ENCODE measurements at places on chromosomes 5 and 9.

- DNase-seq: no peak
These were observed 2.7 kb downstream of the DAB2 start for GRCh38 chr5:39422036-39422606.

GRCh38 chr9:19781240-19781639 is 7.6 kb downstream of the SLC24A2 start:
- no peak for DNase-seq

DNA sequence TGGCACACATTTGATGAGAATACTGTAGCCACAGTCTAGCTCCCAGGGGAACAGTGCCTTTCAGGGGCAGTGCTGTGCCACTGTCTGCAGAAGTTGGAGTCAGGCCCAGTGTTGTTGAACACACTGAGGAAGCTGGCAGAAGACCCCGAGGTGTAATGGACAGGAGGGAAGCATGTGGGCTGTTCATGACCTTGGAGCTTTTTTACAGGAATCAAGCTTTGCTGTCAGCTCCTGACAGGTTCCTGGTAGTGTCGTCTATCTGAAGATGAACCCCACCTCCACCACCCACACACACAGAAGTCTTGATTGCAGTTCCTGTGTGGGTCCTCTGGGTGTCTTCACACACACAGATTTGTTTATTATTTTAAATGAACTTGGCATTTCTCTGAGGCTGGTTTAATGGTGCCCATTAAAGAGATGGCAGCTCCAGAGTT is 40.3 kb upstream of the TNFAIP8 start:
- no peak for DNase-seq

GRCh38 chr9:88922091-88922490 is 69.2 kb upstream of the S1PR3 start:
- no peak for DNase-seq

DNA sequence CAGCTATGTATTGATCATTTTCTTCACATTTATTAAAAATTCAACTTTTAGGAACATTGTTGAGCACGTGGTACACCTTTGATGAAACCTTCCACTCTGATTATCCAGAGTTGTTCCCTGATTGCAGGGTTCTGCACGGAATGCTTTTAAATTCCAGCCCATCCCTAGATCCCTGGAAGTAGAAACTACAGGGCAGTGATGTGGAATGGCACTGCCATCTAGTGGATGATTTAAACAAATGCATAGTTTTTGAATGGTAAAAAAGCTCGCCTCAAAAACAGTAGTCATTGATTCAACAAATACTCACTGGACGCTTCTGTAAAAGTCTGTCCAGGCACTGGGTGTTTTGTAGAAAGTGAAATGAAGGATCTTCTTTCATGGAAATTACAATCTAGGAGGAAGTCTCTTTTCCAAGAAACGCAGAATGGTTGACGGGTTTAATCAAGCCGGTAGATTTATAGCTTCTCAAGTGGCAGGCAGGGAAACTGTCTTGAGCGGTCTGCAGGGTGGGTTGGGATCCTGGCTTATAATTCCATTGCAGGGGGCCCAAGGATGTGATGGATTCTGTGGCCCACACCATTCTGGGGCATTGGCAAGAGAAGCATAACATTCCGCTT is 118.4 kb downstream of the ARHGAP26 start:
- DNase-seq: no peak

DNA sequence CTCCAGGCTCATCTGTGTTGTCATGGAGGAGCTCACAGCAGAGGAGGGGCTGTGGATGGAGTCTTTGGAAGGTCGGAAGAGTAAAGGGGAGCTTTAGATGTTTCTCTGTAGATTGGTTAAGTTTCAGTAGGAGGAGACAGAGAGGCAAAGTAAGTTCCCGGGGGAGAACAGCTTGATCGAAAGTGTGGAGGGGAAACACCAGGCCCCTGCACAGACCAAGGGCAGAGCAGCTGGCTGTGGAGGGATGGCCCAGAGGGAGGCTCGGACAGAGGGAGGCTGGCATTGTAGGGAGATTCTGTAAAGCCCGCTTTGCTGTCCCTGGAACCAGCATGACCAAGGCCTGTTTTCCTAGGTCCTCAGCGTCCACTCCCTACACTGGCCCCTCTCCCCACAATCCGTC is 5.3 kb upstream of the OR2V2 start:
- DNase-seq: no peak

DNA sequence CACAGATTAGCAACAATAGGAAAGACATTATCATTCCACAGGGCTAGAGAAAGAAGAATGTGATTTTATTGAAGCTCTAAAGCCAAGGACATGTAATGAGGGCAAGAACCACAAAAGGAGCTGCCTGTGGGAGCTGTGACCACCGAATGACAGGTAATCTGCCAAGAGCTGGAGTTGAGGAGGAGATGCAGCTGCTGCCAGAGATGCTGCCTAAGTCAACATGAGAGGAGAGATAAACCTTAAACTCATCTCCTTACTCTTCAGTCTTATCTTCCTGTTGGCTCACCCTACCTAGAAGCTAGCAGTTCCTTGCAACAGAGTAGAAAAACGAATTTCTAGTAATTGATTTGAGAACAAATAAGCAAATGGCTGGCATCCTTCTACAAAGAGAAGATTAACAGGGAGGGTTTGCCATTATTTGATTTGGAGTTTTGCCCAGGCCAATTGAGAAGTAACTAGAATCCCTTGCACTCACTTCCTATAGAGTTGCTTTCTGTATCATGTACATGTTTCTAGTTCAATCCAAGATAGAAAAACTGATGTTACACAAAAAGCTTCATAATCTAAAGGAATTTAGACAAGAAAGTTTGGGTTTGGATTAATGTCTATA is 539.2 kb downstream of the TLE1 start:
- DNase-seq: no peak

GRCh38 chr5:160957312-160957861 is 105.4 kb upstream of the ATP10B start:
- no peak for DNase-seq

GRCh38 chr5:126253406-126253805 is 169.8 kb upstream of the GRAMD2B start:
- DNase-seq: no peak

- DNase-seq: no peak
These were observed 39.6 kb upstream of the SAP30L start for GRCh38 chr5:154406231-154406630.

GRCh38 chr5:67644221-67644920 is 447.8 kb upstream of the CD180 start:
- no peak for DNase-seq

DNA sequence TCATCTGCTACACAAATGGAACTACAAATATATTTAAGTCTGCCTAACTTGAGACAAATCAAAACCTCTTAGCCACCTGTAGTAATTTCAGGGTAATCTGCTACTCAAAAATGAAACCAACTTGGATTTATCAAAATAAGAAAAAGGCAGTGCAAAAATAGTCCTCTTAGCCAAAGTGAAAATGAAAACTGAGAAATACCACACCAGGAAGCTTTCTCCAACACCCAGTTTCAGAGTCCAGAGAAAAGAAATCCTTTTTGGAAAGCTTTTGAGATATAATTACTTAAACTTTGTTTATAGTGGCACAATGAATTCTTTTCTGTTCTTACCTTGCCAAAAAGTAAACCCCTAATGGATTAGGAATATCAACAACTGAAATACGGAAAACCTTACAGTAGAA is 990.4 kb downstream of the EFNA5 start:
- no peak for DNase-seq

- DNase-seq: no peak
These were observed 744 bp downstream of the TARS1 start for GRCh38 chr5:33441241-33442177.

- DNase-seq: no peak
These were observed 28.9 kb downstream of the HABP4 start for GRCh38 chr9:96478829-96479371.

DNA sequence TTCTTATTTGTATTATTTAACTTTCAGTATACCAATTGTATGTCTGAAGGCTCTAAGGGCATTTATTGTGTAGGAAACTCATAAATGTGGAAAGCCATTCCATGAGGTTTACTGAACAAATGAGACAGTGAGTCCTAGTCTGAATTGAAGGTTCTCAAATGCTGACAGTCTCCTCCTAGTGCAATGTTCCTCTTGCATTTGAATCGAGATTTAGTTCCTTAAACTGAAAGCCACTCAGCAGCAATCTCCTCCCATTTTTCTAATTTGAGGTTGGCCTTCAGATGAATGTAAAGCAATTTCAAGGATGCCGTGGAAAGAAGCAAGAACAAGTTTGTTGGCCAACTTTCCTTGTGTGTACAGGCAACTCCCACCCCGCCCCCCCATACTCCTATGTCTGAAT is 493.2 kb upstream of the KLF4 start:
- no peak for DNase-seq

DNA sequence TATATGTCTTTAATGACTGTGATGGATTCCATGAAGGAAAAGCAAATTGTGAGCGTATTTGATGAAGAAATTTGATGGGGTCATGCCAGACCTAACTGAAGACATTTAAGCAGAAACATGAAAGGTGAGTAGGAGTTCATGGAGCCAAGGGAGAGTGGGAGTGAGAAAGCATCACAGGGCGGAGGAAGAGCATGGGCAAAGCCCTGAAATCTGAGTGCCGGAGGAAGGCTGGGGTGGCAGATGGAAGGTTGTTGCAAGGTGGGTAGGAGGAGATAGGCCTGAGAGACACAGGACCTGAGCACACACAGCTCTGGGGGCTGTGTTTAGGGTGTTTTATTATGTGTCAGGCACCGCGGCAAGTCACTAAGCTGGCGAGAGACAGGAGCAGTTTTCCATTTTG is 100.3 kb upstream of the SPOCK1 start:
- no peak for DNase-seq

DNA sequence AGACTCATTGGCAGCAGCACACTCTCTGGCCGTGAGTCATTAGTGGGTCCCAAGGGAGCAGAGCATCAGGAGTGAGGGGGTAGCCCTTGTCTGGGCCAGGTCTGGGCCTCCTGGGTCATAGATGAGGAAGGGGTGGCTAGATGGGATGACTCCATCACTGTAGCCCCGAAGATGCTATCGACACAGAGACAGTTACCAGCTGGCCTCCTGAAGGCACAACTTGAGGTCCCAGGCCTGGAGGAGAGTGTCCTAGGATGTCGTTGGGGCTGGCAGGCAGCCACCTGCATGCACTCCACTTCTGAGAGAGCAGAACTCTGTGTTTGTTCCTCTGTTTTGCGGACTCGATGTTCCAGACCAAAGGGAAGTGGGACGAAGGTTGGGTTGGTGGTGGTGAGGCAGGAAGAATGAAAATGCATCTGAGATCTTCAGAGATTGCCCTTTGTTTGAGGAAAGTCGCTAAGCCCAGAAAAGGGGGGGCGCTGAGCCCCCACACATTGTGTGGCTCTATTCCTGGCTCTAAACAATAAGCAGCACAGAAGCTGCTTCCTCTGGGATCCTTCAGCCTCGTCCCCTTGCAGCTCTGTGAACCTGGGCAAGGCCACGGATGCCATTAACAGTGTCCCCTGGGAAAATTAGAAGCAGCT is 4.7 kb downstream of the BTNL9 start:
- no peak for DNase-seq

DNA sequence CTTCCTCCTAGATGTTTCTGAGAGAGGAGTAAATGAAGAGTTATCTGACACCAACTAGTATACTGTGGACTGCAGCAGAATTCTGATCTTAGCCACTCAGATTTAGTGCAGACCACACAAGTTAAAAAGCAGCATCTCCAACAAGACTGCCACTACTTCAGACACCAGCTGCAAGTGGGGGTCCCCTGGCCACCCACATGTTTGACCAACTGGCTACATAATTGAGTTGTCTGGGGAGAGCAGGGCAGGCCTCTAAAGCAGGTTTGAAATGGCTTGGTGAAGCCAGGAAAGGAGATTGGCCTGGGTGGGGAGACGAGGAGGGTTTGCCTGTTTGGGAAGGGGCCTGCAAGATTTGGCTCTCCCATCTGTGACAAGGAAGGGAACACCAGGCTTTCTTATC is 40.5 kb upstream of the FAM81B start:
- DNase-seq: no peak

- no peak for DNase-seq
These were observed 97.2 kb downstream of the DOCK8 start for GRCh38 chr9:311841-312240.
